MV-4-11 (cell line): ENCODE measurements at places on chromosomes 13 and 19.
A peak's percentile ranks its signal among the peaks of the same experiment; 100 is the strongest.

GRCh38 chr19:305240-306150, 14.3 kb upstream of the PLPP2 start:
- no peak for DNase-seq

DNA sequence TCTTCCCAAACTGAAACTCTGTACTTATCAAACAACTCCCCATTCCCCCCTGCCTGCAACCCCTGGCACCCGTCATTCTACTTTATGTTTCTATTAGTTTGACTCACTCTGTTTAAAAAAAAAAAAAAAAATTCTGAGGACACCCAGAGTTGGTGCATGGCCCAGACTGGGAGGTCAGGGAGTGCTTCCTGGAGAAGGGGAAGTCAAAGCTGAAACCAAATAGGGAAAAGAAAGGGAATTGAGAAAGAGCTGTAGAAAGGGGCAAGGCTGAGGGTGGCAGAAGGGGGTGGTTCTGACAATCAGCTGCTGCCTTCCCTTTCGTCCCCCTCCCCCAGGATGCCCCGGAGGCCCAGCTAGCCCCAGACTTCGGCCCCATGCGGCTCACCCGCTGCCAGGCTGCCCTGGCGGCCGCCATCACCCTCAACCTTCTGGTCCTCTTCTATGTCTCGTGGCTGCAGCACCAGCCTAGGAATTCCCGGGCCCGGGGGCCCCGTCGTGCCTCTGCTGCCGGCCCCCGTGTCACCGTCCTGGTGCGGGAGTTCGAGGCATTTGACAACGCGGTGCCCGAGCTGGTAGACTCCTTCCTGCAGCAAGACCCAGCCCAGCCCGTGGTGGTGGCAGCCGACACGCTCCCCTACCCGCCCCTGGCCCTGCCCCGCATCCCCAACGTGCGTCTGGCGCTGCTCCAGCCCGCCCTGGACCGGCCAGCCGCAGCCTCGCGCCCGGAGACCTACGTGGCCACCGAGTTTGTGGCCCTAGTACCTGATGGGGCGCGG, 9.0 kb upstream of the STRN4 start:
- peak; percentile 91 for DNase-seq

- DNase-seq = no peak
Measured at GRCh38 chr13:84864341-84864740, 934.9 kb downstream of the SLITRK6 start.

DNA sequence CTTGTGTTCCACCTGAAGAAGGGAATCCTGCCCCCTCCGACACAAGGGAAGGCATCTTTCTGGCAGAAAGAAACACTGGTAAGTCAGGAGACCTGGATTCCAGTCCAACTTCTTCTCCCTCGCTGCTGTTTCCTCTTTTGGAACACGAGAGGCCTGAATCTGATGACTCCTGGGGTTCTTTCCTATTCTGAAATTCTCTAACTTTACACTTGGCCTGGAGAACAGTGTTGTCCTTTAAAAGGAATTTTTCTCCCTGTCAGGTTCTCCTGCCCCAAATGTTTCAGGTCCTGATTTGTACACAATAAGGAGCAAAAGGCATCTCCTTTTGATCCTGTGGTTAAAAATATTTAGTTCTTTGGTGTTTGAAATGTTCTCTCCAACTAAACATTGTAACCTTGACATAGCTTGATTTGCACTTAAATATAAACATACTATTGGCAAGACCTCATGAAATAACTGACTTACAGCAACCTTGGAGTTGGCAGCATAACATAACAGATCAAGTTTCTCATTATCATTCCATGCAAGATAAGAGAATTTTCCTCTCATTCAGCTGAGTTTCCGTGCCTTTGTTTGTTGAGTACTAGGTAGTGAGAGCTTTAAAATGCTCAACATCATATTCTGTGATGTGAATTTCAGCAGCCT, 244.8 kb downstream of the COG6 start:
- no peak for DNase-seq
